Naive thymus-derived CD8-positive, alpha-beta T cell (primary cell): ENCODE measurements at places on chromosomes 4 and X.

DNA sequence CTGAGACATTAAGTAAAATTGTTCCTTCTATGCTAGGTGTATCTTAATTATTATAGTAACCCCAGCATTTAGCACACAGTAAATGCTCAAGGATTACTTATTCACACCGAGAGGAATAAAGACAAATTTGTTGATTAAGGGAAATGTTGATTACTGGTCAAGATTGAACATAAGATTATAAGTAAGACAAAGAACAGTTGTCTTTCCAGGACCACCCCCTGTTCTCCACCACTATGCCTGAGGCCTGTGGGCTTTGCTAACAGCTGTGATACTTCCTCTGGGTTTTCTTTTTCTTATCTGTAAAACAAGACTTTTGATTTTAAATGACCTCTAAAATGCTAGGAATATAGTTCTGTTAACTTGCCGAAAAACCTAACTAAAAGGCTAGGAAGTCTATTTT, 128.0 kb downstream of the DCLK2 start:
- DNase-seq, result no peak

DNA sequence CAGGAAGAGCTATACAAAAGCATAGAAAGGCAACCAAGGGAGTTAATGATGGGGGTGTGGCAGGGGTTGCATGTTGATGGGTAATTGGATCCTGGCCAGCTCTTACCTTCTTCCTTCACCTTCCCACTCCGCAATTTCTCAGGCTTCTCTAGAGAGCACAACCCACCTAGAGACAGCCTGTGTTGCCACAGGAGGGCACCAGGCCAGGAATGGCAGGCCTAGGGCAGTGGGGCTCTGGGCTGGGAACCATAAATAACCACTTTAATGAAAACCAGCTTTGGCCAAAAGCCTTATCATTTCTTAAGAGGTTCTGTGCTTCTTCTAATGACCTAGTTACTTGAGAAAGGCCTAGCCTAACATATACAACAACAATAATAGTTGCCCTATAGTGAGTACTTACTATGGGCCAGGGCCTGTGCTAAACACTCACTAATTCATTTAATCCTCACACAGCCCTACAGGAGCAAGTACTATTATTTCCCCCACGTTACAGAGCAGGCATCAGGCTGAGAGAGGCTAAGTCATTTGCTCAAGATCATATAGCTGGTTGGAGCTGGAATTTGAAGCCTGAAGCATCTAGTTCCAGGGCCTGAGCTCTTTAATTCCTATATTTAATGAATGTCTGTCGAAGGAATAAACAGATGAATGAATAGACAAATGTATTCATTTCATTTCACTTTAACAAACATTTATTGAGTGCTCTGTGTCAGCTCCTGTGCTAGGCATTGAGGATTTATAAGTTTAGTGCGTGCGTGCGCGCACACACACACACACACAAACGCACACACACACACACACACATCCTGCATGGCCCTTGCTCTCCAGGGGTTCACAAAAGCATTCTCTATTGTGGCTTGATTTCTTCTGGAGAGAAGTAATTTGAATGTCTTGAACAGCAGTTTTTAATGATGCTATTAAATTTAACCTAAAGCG, 66.8 kb downstream of the RTL9 start:
- no peak for DNase-seq

- DNase-seq, result no peak
These were observed 3.5 kb upstream of the ZFP92 start for GRCh38 chrX:153407736-153408135.

GRCh38 chr4:40321574-40322275, 13.4 kb upstream of the CHRNA9 start:
- DNase-seq, result no peak
